Karpas-422 (cell line): ENCODE measurements at places on chromosomes 16 and 17.
A peak's percentile ranks its signal among the peaks of the same experiment; 100 is the strongest.

- DNase-seq: peak; percentile 98
Observed at GRCh38 chr17:10697092-10698081, at the start of the genes ADPRM and SCO1. Gene ADPRM, plus strand, starts transcription at chr17:10697594. Its CDS starts 7,333 bp downstream, at chr17:10704927. Gene SCO1, minus strand, starts transcription at chr17:10697533. Its CDS starts 26 bp downstream, at chr17:10697507.

DNA sequence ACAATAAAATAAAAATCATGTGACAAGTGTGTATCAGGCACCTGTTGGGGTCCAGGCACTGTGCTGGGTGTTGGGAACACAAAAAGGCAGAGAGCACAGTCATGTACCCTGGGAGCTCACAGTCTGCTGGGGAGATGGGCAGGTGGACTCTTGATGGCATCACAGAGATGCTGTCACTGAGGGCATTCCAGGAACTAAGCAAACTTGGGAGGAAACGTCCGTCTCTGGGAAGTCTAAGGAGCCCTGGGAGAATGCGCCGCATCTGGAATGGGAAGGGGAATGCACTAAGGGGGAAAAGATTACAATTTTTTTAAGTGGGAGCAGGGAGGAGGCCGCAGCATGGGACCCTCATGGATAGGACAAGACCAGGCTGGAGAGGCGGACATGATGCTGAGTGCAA, 80.9 kb upstream of the ZNF423 start:
- DNase-seq: no peak

- no peak for DNase-seq
Observed at GRCh38 chr16:87658564-87659225, 56.4 kb downstream of the JPH3 start.

- no peak for DNase-seq
Observed at GRCh38 chr16:84663433-84664101, 15.3 kb downstream of the KLHL36 start.

- no peak for DNase-seq
Observed at GRCh38 chr17:47967607-47968252, 3.2 kb upstream of the CDK5RAP3 start.

DNA sequence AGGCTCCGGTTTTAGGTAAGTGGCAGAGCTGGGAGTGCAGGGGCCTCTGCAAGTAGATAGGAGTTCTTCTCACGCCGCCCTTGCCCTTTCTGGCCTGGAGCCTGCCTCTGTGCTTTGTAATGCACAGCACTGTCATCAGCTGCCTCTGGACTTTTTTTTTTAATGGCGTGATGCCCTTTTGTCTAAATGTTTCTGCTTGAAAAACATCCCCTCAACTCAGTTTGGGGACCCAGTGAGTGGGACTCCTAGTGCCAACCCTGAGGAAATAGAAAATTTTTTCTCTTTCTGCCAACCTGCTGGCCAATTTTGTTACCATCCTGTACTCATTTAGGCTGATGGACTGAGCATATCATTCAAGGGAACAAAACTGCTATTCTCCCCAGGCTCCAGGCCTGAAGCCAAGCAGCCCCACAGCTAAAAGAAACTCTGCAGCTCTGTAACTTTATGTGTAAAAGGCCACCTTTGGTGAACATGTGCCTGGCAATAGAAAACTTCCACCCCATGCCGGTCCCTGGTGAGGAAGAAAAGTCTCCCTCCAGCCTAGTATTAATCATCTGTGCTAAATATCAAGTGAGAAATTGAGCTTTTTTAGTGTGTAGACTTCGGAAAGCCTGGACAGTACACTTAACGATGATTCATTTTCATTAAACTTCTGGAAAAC, 22.5 kb downstream of the SLC6A2 start:
- DNase-seq: no peak

- peak; percentile 82 for DNase-seq
Observed at GRCh38 chr17:7307686-7308624, 527 bp downstream of the EIF5A start.
